ENCODE measurements at places on chromosomes 1 and 21.
A peak's percentile ranks its signal among the peaks of the same experiment; 100 is the strongest.

DNA sequence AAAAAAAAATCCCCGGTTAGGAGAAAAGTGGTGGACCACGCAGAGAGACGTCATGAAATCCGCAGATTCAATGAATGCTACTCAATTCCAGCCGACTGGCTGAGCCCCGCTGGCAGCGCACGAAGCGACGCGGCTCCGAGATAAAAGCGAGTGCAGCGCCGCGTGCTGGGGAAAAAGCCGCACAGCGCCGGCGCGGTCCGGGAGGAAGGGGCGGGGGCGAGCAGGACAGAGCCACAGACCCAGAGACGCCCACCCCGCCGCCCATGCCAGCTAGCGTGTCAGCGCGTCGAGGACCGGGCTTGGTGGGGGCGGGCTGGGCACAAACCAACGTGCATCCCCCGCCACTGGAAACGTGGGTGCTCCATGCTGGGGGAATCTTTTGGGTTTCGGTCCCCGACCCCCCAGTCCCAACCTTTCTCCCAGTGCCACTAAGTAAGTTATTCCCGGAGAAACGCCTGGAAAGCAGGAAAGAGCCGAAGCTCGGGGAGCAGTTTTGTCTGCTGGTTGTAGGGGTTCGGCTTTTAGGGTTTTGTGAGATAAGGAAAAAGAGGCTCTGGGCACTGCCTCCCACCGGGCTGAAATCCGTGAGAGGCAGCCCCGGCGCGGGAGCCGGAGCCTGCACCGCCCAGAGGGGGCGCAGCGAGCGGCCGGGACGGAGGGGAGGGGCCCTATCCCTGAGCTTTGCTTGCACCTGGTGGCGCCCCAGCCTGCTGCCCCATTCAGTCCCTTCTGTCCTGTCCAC lies at the start of gene KCNJ6:
TSS of gene KCNJ6 (minus strand) at position 148 of the 742 bp plus-strand sequence. CDS start 75,775 bp downstream, outside the sequence.
- DNase-seq, result no peak

DNA sequence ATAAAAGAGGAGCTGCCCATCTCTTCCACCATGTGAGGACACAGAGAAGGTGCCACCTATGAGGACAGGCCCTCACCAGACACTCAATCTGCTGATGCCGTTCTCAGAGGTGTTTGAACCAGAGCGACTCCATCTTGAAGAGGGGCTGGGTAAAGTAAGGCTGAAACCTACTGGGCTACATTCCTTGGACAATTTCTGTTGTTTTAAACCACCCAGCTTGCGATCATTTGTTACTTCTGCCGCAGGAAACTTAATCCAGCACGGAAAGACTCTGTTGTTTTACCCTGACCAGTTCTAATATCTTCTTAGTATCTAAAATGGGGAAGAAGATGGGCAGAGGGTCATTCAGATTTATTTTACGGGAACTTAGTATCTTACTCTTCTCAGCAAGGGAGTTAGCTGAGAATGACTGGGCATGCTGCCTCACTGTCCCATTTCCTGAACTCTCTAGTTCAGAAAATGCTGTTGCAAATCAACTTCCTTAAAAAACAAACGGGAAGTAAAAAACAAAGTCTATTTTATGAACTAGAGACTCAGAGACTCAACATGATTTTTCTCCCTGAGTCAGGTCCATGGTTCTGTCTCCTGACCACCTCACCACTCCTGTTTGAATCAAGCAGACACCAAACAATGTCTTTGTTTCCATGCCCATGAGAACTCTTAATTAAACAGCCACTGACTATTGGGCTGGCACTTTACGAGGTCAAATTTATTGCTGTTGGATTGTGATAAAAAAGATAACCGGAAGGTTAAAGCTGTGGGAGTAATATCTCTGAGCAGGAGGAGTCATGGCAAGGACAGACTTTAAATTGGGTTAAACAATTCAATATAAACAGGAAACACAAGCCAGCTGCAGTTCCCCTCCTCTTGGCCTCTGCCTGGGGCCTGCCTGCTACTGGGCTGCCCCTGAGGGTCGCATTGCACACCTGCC lies 23.8 kb upstream of the IFNAR1 start:
- DNase-seq, result peak; percentile 80

GRCh38 chr1:110094931-110095654 lies 17.1 kb upstream of the UBL4B start:
- DNase-seq, result no peak

GRCh38 chr1:5977494-5978444 lies 14.5 kb downstream of the NPHP4 start:
- no peak for DNase-seq

DNA sequence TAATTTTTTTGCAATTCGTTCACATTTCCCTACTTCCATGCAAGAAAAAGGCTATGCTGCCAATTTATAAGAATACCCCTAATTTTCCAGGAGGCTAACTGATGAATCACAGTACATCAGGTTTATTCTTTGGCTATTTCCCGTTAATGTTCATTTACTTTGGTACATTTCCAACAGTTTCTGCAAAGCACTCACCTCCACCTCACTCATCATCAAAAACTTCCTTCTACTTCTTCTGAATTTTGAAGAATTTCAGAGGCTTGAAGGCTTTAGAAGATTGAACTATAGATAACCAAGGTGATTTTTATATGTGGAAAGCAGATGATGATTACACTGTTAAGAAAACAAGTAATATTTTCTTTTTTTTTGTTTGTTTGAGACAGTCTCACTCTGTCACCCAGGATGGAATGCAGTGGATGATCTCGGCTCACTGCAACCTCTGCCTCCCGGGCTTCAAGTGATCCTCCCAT lies 60.5 kb upstream of the HP1BP3 start:
- no peak for DNase-seq

GRCh38 chr1:20266642-20267041 lies 24.0 kb upstream of the VWA5B1 start:
- DNase-seq, result no peak

DNA sequence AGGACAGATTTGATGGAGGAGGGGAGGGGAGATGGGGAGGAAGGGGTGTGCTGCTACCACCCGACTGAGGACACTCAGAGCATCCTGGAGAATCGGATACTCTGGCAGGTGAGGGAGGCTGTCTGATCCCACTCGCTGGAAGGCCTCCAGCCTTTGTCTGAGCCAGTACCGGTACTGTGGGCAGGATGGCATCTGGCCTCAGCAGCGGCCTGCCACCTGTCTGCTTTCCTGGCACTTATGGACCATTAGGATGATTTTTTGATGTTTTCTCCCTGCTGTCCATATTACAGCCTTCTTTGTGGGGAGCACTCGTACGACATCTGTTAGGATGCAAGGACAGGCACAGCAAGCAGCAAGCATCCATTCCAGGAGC lies 11.5 kb downstream of the ATP2B4 start:
- DNase-seq, result no peak

Measured in SIG-M5 (cell line).